ENCODE measurements at places on chromosomes 5 and 9. TPM values are rescaled to one million over a fixed set of nuclear protein-coding genes. Genes with fewer than 3 reads are reported as not detected.

GRCh38 chr9:33161011-33161588, 6.0 kb downstream of the B4GALT1 start:
- peak; percentile 97 for DNase-seq

GRCh38 chr9:134648701-134649530, 7.3 kb downstream of the COL5A1 start:
- DNase-seq = no peak

GRCh38 chr5:154406231-154406630, 39.6 kb upstream of the SAP30L start:
- DNase-seq = peak; percentile 21

- DNase-seq = peak; percentile 15
Measured at GRCh38 chr9:69223605-69224004, 49.5 kb downstream of the TJP2 start.

- peak; percentile 78 for DNase-seq
Measured at GRCh38 chr9:73151653-73152542, at the start of gene ANXA1. Gene ANXA1 (plus strand): TSS chr9:73151865. CDS start chr9:73158536, 6,671 bp downstream.

GRCh38 chr5:179139111-179139935, 79.2 kb downstream of the ZNF354C start:
- no peak for DNase-seq

DNA sequence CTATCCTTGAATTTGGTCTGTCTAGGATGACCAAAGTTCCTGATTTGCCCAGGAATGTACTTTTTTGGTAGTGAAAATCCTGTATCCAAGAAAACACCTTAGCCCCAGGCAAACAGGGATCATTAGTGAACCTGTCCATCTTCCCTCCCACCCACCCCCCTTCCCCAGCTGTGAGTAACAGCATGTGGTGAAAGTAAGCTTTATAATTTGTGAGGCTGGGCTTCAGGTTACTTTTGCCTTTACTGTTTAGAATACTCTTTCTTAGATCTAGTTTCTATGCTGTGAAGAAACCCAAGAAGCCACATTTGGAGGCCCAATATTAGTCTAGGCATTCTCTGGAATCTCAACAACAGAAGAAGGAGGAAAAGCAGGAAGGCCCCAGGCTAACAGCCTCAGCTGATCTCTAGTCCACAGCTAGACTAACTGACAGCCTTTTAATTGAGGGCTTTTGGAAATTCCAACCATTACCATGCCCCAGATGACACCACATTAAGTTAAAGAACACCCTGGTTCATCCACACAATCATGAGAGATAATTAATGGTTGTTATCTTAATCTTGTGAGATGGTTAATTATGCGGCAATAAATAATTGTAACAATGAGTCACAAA, 703.0 kb upstream of the NUDT12 start:
- no peak for DNase-seq

DNA sequence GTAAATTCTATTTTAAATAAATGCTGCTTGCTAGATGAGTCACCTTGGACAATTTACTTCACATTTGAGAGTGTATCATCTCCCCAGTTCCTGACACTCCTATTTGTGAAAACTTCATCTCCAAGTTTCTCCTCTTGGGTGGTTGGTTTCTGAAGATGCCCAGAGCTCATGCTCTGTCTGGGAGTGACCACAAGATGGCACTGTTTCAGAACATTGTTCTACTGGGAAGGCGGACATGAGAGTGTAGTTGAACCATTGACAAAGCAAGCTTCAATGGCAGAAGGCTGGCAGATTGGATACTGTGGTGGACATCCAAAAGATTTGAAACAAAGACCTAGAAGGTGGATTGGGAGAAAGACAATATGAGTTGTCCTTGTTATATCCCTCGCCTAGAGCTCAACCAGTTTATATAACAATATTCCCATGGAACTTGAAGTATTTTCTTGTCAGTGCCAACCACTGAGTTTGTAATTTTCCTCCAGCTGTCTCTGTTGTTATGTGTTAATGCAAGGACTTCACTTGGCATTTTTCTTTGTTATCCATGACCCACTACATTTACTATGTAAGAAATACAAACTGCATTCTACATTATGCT, 234.3 kb upstream of the ANKH start:
- DNase-seq = no peak

- no peak for DNase-seq
Measured at GRCh38 chr9:14396171-14396570, 82.2 kb upstream of the NFIB start.

DNA sequence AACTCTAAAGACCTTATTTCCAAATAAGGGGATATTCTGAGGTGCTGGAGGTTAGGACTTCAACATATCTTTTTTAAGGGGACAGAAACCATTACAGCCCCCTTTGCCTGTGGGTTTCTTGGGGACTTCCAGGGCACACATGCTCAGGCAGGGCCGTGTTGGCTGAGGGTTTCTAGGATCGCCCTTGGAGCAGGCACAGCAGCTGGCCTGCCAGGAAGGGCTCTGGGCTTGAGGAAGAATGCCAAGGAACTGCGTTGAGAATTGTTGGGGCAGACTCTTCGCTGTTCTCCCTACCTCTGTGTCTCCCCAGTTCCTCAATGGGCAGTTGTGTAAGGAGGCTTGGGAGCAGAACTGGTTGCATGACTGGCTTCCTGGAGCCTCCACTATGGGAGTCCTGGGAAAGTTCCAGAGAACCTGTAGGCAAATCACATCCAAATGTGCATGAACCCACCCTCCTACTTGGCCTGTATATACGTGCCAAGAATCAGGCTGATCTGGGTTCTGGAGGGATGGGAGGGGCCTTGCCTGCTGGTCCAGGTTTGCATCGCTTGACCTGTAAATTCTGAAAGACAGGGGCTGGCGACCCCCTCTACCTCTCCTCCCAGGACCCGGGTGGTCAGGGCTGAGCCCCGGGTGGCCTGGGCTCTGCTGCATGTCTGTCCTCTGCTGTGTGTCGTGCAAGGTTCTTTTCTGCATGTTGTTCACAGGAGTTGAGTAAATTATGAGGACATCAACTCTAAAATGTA, 65.5 kb downstream of the HSPA4 start:
- no peak for DNase-seq

GRCh38 chr9:86241216-86241615, 18.2 kb downstream of the C9orf153 start:
- no peak for DNase-seq

DNA sequence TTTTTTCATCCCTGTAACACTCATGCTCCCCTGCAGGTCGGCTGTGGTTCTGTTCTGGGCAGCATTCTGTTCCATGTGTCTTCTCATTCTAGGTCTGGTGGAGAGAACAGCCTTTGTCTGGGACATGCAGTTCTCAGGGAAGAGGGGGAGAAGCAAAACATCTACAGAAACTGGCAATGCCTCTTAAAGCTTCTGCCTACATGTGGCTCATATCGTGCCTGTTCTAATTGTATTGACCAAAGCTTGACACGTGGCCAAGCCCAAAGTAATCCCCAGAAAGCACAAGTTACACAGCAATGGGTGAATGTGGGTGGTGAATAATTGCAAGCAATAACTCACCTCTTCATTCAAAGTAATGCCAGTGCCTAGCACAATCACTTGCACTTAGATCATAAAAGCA, 218.2 kb upstream of the IL12B start:
- no peak for DNase-seq

DNA sequence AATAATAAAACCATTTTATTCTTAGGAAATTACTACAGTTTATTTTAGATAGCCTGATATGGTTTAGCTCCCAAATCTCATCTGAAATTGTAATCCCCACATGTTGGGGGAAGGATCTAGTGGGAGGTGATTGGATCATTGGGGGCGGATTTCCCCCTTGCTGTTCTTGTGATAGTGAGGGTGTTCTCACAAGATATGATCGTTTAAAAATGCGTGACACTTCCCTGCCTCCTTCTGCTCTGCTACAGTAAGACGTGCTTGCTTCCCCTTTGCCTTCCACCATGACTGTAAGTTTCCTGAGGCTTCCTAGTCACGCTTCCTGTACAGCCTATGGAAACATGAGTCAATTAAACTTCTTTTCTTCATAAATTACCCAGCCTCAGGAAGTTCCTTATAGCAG, 122.4 kb upstream of the FGF10 start:
- DNase-seq = no peak

GRCh38 chr9:84393266-84393950, 52.9 kb upstream of the SLC28A3 start:
- DNase-seq = no peak

DNA sequence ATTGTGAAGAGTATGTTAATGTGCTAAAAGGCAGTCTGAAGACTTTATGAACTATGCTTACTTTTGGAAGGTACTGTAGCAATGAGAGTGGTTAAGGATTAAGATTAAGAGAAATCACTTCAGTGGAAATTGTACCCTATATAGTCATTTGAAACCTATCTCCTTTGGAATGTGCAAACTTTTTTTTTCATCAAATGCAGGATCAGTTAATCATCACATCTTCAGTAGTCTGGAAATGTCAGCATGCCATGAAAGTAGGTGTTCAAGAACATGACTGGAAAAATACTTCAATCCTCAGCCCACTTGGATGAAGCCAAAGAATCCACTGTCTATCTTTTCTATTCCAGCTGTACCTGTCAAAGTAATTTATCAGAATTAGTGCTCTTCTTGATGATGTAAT, 157.8 kb upstream of the TMEM161B start:
- DNase-seq = no peak

The FOXD4L4 gene
- not detected for polyA plus RNA-seq

The SLC4A9 gene
- not detected for polyA plus RNA-seq
